Keratinocyte (primary cell): ENCODE measurements at places on chromosomes 5 and 9. TPM values are rescaled to one million over a fixed set of nuclear protein-coding genes. Genes with fewer than 3 reads are reported as not detected.

- no peak for DNase-seq
Observed at GRCh38 chr9:68966496-68966944, 47.4 kb downstream of the PRKACG start.

GRCh38 chr5:157331807-157332206 lies 65.9 kb downstream of the CYFIP2 start:
- DNase-seq = no peak

DNA sequence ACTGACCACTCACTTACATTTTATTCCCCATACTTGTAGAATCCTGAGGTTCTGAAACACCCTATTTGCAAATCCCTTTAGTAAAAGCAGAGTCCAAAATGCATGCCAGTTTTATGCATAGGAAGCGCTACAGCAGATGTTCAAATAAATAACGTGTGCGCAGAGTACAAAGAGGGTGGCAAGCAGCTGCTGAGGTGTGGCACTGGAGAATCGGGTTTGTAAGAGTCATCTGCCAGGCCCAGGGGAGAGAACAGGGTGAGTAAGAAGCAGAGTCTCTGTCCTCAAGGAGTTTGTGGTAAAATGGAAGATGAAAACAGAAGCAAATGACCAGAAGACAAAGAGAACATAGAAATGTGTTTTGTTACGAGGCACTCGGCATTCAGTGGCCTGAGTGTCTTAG lies 288.8 kb downstream of the GLIS3 start:
- DNase-seq = no peak

DNA sequence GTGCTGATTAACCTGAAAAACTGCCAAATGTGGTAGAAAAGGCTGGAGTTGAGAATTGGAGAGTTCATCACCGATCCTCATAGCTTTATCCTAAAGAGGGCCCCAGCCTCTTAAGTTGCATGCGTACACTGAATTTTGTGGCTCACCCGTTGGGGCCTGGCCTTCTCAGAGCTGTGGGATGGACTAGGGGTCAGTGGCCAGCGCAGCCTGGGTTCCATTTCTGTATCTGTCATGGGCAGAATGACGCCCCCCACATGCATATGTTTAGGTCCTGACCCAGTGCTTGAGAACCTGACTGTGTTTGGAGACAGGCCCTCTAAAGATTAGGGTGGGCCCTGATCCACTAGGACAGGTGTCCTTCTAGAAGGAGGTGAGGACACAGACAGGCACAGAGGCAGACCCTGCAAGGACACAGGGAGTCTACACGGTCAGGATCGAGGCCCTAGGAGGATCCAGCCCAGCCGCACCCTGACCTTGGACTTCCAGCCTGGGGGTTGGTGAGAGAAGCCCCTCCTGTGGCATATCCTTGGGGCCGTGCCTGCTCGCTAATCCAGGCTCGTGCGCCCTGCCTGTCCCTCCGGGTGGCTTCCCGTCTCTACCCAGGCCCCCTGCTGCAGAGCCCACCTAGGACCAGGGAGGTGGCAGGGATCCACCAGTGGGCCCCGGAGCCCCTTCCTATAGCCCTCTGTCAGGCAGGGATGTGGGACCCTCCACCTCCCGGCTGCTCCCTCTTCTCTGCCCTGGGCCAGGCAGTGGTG lies 32.2 kb downstream of the NDUFS6 start:
- no peak for DNase-seq

GRCh38 chr9:14888875-14889274 lies 21.4 kb downstream of the FREM1 start:
- no peak for DNase-seq

DNA sequence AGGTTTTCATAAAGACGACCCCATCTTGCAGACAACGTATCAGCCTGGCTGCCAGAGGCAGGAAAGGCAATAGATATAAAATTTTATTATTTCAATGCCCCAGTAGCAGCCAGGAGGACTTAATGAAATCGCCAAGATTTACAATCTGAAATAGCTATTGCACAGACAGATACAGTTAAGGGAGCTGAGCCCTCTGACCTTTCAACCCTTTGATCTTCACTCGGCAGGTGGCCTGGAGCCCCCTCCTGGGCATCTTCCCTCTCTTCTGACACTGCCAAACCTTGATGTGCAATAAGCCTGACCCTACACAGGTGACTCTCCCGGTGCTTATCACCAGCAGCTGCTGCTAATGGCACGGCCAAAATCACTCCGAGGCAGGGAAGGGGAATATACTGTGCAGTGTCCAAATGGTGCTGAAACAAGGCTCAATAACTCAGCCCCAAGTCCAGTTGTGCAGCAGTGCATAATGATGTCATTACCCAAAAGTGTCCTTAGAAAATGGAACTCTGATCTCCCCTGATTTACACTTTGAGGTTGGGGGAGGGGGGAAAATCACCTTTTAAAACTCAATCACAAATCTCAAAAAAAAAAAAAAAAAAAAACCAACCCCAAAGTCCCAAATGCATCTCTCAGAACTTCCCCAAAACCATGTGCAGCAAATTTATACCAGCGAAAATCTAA lies 242.0 kb downstream of the CRB2 start:
- no peak for DNase-seq

DNA sequence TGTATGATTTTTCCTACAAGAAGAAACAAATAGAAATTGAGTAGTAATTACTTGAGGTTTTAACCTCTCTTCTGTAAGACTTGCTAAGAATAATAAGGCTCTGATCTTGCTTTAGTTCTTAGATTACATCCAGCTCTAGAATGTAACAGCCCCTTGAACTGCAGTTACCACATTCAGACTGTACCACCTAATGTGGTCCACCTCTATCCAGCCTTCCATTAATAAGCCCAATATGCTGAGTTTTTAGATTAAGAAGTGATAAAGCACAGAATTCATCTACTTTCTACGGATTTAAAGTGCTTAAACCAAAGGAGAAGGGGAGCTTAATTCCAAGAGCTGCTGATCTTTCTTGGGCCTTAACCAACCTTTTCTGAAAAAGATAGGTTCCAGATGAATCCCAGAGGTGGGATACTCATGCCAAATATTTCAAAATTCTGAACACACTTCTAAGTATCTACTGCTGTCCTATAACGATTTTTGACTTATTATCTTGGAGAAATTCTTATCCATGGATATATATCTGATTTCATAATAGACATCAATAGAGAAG lies 131.5 kb downstream of the ZNF608 start:
- DNase-seq = no peak

GRCh38 chr5:124301850-124302249 lies 444.6 kb downstream of the ZNF608 start:
- no peak for DNase-seq

DNA sequence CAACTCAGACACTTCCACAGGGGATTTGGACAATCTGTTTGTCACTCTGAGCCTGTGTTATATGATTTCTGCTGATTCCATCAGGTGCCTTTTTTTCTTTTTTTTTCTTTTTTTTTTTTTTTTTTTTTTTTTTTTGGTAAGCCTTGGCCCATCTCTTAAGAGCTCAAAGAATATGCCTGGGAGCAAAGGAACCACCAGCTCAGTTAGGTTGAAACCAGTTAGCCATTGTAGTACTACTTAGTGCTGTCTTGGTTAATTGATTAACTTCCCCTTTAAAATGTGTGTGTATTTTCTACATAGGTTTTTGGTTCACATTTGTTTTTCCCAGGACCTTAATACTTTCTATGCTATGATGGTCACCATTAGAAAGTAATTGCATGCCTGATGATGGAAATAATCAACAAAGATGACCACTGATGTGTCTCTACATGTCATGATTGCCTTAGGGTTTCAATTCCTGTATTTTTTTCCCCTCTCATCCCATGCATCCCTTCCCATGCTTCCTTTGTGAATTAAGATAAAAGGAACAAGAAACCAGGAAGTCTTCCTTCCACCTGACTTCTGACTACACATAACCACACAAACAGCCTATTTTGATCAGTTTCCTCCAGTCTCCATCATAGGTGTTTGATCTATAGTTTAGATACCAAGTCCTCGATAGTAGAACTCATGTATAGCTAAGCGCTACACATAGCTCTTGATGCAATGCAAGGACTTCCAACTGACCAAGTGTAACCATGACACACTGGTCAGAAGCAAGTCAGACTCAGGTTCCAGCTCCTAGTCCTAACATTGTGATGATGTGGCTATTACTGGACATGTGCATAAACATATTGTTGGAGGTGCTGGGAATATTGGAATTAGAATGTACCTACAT lies 306.1 kb downstream of the EFNA5 start:
- no peak for DNase-seq

GRCh38 chr9:90095682-90096081 lies 490.9 kb downstream of the GADD45G start:
- no peak for DNase-seq

DNA sequence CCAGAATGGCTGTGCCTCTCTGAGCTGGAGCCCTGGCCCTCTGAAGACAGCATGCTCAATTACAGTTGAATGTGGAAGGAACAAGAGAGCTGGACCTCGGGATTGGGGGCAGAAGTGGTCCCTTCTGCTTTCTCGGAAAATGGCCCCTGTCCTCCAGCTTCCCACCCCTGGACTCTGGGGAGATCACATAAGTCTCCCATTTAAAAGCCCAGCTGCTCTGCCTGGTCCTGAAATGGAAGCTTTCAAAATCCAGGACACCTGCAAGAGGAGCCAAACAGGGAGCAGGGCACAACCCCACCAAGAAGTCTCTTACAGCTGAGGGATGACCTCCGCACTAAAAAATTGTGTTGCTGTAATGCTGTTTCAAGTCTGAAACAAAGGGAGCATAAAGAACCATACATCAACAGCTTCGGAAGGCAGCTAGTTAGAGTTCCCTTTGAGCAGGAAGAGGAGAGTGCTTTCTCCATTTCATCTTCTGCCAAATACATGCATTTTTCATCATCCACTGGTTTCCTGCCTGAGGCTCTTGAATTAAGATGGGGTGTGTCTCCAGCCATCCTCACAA lies 48.2 kb downstream of the TGFBI start:
- no peak for DNase-seq

DNA sequence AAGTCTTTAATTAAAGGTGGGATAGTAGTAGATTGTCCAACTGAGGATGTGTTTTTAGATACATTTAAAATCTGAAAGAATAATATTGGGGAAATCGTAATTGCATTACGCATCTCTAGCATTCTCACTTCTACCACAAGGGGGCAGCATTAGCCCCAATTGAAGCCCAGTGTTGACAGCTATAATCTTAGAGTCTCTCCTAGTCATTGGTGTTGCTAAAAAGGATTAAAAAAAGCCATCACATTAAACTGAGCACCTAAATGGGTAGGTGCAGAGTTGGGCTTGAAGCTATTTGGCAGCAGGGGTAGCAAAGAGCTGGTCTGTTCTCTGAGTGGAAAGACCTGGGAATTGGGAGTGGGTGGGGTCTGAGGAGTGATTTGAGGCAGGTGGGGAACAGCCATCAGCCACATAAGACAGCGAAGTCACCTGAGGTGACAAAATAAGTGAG lies 177.2 kb downstream of the OSTF1 start:
- no peak for DNase-seq

DNA sequence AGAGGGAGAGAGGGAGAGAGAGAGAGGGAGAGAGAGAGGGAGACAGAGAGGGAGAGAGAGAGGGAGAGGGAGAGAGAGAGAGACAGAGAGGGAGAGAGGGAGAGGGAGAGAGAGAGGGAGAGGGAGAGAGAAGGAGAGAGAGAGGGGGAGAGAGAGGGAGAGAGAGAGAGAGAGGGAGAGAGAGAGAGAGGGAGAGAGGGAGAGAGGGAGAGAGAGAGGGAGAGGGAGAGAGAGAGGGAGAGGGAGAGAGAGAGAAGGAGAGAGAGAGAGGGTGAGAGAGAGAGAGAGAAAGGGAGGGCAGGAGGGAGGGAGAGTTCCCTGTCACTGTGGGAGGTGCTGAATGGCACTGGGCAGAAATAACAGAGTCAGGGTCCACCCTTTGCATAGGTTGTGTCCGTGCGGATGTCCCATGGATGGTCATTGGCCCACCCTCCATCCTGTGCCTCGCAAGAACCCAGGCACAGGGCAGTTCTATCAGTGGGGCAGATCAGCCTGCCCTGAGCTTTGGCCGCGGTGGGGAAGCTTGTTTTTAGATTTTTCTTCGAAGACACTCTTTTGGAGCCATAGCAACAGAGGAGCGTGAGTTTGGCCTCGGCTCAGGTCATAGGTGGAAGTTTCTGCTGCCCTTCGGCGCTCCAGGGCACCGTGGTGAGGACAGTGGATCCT lies 30.1 kb downstream of the ADAMTSL2 start:
- DNase-seq = no peak

- DNase-seq = no peak
Observed at GRCh38 chr5:179762781-179763176, 30.2 kb downstream of the MAML1 start.

DNA sequence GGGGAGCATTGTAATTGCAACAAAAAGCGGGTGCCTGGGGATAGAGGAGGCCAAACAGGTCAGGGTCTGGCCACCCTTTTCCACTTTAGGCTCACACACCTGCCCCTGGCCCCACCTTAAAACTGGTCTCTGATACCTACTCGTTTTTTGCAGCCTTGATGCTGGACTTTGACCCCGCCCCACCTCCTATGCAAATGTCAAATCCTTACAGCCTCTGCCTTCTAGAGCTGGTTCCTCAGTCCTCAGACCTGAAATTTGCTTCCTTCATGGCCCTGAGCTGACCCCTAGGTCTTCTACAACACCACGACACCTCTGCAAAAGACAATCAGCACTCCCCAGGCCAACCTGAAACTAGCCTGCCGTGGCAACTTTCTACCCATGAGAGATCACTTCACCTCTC lies 37.7 kb downstream of the SMIM23 start:
- no peak for DNase-seq

DNA sequence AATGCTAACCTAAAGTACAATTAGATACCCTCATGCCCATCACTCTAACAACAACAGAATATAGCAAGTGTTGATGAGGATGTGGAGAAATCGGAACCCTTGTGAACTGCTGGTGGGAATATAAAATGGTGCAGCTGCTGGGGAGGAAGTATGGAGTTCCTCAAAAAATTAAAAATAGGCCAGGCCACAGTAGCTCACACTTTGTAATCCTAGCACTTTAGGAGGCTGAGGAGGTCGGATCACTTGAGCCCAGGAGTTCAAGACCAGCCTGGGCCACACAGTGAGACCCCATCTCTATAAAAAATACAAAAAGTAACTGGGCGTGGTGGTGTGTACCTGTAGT lies 18.0 kb upstream of the MRNIP start:
- no peak for DNase-seq

- DNase-seq = no peak
Observed at GRCh38 chr5:130222573-130222972, 318.3 kb downstream of the CHSY3 start.

GRCh38 chr9:131879181-131879910 lies 139.5 kb upstream of the RAPGEF1 start:
- DNase-seq = no peak

- DNase-seq = no peak
Observed at GRCh38 chr5:545641-546375, 21.6 kb upstream of the SLC9A3 start.

DNA sequence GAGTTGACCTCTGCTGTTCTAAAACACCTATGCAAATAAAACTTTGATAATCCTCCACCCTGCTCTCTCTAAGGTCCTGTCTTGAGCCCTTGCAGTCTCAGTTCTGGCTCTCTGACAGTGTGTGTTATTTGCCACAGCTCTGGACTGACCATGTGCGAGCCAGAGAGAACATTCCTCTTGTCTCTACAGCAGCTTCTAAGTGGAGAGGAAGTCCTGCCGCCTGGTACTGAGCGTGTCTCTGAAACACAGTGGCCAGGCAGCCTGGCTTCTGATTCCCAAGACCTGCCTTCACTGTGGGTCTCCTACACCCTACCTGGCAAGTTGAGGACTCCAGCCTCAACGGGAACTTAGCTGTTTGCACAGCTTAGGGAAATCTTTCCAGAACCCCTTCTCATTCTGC lies 61.6 kb downstream of the ENTREP1 start:
- DNase-seq = no peak

PCDHGC5 gene
- polyA plus RNA-seq = 0.77 to 1.6 TPM (median 1.5 TPM) in 3 replicates

MAST4 gene
- 19.8 to 20.8 TPM (median 20.3 TPM) in 3 replicates for polyA plus RNA-seq

DMRTA1 gene
- polyA plus RNA-seq = 1.2 to 1.9 TPM (median 1.2 TPM) in 3 replicates

PCDHGA3 gene
- 0.03 to 0.05 TPM in 2 of 3 replicates, not detected in the other for polyA plus RNA-seq

FBP2 gene
- not detected in 3 replicates for polyA plus RNA-seq

OMD gene
- polyA plus RNA-seq = not detected in 3 replicates

PDE6A gene
- 0.03 to 0.05 TPM (median 0.03 TPM) in 3 replicates for polyA plus RNA-seq

PCDHA9 gene
- polyA plus RNA-seq = 0.01 TPM in 1 of 3 replicates, not detected in the others

GCNT4 gene
- 1.1 to 3.5 TPM (median 3.2 TPM) in 3 replicates for polyA plus RNA-seq
